Hepatic stellate cell (primary cell): ENCODE measurements at places on chromosomes 3 and 15.

DNA sequence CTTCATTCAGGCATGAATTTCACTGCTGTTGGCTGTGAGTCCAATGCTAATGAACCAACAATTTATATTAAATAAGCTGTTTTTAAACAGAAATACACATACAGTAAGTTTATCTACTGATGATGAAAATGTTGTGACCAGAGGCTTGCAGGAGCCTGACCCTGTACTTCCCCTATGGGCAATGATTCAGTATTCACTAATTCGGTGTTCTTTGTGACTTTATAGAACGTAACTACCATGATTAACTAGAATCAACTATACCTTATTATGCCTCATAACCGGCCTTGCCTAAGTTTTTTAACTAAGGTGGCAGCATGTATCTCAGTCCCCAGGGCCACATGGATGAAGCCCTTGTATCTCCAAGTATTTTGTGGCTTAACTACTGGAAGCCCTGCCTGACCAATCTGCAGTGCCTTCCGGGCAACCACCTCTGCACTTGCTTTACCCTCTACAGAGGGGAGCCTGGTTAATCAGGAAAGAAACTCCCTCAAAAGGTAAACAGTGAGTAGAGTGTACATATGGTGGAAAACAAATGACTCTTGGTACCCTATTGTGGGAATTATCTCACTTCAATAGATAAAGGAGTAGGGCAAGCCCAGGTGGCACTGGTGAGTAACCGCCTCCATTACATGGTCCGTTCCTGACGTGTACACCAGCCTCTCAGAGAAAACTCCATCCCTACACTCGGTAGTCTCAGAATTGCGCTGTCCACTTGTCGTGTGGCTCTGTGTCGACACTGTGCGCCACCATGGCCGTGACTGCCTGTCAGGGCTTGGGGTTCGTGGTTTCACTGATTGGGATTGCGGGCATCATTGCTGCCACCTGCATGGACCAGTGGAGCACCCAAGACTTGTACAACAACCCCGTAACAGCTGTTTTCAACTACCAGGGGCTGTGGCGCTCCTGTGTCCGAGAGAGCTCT lies 11.6 kb upstream of the CLDN18 start:
- DNase-seq, result no peak

DNA sequence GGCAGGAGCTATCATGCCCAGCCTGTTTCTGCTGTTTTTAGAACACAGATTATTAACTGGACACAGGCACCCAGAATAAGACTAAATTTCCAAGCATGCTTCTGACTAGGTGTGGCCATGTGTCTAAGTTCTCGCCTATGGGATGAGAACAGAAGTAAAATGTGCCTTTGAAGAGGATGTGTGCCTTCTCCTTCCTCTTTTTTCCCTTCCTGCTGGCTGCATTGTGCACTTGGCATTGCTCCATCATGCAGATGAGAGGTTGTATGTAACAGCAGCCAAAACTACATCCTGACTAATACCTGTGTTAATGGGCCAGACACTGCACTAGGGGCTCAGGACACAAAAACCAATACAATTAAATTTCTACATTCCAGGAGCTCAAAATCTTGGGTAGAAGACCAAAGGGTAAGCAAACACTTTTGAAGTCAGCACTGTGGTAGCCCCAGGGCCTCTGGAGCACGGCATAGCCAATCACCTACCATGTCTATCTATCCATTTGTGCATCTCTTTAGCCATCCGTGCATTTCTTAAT lies 40.9 kb upstream of the RNU6-1 start:
- no peak for DNase-seq

GRCh38 chr3:114879059-114880031 lies 267.7 kb downstream of the ZBTB20 start:
- DNase-seq, result peak; percentile 8

- DNase-seq, result no peak
These were observed 77.9 kb downstream of the RPN1 start for GRCh38 chr3:128572644-128573105.

DNA sequence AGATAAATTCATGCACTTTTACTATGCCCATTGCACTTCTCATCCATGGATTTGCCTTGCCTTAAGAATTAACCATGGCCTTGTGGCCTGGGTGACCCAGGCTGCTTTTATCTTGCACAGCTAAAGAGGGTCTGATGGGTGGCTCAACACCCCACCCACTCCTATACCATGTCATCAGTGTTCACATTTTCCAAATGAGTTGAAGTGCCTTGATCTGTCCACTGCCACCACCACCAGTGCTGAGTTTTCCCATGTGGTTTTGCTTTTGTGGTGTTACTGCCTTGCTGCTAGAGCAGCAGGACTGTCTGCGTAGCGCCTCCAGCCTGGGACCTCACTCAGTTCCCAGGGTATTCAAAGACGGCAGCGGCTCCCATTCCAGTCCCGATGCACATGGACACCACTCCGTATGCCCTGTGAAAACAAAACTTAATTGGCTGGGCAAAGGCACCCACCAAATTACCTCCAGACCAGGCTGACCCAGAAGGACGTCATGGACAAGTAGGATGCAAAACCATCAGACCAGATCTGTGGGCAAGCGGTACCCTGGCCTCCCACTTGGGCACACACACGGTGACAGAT lies 14.1 kb downstream of the ACAA1 start:
- DNase-seq, result no peak

- DNase-seq, result no peak
These were observed 146.5 kb downstream of the TNIK start for GRCh38 chr3:171313702-171314101.

- DNase-seq, result no peak
These were observed 5.2 kb downstream of the ARPP19 start for GRCh38 chr15:52563501-52564060.

GRCh38 chr3:128556384-128556783 lies 63.4 kb upstream of the GATA2 start:
- DNase-seq, result no peak

GRCh38 chr15:39595338-39596221 lies 14.7 kb downstream of the THBS1 start:
- no peak for DNase-seq

DNA sequence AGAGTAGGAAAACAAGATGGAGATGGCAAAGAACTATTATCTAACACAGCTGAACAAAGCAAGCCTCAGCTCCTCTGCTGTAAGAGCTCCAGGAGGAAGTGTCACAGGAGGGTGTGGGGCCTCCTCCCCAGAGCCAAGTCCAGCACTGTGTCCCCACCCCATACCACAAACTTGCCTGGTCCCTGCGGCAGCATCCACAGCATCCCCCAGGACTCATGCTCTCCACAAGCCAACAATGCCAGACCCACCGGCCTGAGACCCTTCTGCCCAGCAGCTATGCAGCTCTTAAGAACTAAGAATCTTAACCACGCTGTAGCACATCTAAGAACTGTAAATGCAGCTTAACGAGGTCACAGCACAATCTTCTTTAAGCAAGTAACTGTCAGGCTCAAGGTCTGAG lies 9.1 kb downstream of the RBM15B start:
- DNase-seq, result no peak

DNA sequence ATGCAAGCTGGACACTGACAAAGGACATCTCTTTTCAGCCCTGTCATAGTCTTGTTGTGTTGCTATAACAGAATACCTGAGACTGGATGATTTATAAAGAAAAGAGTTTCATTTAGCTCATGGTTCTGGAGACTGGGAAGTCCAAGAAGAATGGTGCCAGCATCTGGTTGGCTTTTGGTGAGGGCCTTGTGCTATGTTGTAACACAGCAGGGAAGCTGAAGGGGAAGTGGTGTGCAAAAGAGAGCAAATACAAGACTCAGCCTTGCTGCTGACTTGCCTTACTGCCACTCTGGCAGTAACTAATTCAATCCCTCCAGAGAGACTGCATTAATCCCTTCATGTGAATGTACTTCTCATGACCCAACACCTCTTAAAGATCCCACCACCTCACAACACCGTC lies 356.3 kb upstream of the PROK2 start:
- no peak for DNase-seq

DNA sequence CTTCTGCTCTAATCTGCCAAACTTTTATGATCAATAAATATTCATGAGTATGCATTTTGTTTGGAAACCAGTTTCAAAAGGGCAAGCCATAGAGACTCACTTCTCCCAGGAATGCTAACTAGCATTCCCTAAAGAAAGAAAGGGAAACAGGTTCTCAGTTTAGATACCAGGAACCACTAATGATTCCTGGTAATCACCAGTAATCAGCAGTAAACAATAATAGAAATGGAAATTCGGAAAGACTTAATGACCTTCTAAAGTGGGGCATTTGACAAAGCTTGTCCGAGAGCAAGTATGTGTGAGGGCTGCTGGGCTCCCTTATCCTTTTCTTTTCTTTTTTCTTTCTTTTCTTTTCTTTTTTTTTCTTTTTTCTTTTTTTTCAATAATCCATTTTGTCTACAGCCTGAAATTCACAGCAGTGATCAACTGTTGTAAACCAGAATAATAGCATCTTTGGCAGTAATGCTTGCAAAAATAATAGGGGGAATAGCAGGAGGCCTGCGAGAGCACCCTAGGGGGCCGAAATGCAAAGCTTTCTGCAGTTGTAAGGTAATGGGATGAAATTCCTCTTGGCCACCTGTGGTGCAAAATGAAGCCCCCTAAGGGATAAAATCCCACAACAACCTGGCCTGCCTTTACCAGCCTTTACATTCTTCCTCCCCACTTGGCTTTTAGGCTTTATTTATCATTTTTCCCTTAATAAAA lies 253.2 kb downstream of the ZPLD1 start:
- no peak for DNase-seq

- DNase-seq, result peak; percentile 74
These were observed 2.8 kb upstream of the FAM131A start for GRCh38 chr3:184334470-184335158.

DNA sequence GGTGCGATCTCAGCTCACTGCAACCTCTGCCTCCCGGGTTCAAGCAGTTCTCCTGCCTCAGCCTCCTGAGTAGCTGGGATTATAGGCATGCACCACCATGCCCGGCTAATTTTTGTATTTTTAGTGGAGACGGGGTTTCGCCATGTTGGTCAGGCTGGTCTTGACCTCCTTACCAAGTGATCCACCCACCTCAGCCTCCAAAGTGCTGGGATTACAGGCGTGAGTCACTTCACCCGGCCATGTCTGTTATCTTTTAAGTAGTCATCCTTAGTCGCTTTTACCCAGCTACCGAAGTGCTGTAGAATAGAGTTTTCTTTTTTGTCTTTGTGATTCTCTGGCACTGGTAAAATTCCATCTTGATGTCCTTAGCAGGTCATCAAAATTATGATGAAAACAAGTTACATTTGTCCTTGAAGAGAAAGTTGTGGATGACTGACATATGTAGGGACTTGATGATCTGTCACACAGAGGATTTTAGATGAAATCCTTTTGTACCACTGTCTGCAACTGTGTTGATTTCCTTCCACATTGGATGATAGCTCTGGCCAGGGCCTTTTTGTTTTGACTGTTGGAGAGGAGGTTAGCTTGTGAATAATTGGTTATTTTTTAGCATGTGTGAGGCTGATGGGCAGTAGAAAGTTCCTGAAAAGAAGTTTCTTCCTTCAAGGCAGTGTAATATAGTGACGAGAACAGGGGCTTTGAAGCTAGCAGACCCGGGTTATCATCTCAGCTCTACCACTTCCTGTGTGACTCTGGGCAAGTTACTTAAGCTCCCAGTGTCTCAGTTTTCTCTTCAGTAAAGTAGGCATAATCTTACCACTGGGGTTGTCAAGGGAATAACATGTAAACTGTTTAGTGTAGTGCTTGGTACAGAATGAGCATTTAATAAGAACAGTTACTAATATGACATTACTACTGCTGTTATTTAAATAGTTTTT lies 18.8 kb downstream of the ATG7 start:
- DNase-seq, result peak; percentile 40

DNA sequence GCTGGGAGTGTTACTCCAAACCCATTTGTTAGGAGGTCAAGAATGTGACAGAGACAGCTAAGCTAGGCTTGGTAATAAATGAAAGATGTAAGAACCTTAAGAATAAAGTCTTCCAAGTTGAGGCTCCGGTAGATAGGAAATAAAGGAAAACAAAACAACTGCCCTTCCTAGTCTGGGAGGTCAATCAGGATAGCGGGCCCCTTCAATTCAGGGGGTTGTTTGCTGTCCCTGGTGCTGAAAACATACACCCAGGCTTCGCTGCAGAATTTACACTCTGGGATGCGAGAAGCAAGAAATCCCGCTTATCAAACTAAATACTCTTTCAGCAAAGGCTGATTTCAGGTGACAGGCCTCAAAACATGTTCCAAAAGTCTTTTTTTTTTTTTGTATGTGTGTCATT lies 393.4 kb downstream of the NTRK3 start:
- DNase-seq, result no peak

- DNase-seq, result no peak
These were observed 9.6 kb downstream of the LRRK1 start for GRCh38 chr15:100928632-100929280.

DNA sequence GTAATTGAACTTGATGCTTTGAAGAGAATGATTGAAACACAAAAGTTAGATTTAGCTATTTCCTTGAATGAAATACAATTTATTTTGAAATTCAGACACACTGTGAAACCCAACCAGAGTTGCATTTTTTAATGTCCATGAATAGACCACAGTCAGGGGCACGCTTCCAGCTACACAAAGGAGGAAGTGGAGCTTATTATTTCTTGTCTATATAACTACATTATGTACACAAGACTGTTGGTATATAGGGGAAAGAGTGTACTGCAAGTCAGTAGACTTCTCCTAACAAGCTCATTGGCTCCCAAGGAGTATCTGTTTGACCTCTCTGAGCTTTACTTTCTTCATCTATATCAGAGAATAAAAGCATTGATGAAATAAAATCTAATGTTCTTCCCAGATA lies 326.2 kb downstream of the RYR3 start:
- no peak for DNase-seq

- no peak for DNase-seq
These were observed 33.4 kb downstream of the SPINK8 start for GRCh38 chr3:48299746-48300712.

DNA sequence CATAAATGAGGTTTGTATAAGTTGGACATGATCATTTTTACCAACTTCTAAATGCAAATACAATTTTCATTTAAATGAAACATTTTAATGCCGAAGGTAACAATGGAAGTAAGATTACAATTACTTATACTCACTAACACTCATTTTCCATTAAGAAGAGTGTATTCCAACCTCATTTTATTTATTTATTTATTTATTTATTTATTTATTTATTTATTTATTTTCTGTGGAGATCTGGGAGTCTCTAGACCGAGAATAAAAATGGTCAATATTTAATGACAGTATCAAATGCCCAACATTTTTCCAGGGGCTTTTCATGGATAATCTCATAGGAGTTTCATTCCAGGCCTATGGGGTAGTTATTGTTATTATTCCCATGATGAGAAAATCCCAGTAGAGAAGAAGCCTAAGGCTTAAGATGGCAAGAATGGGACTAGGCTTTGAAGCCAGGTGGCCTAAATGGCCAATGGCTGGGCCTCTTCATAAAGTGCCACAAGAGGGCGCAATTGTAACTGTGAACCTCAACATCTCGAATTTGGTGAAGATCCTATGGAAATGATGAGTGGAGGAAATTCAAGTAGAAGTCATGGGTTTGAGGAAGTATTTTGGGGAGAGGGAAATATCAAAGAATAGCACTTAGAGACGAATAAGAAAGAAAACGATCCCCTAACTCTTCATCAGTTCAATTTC lies 21.3 kb downstream of the VGLL3 start:
- peak; percentile 41 for DNase-seq

DNA sequence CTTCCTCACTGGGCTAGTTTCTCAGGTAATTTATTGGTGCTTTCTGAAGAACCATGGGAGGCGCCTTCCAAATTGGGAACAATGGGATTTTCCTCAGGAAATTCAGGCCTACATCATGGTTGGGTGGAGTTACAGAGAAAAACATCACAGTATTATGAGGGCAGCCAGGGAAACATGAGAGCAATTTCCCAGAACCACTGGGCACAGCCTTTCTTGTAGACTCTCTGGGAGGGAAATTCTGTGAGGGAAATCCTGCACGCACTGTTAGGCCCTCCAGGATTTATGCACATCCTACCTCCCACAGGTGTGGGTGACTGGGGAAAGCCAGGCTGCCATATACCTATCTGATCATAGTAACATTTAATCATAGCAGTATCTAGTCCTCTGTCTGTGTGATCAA lies 13.2 kb downstream of the POPDC2 start:
- no peak for DNase-seq
